Psoas muscle (tissue), 8 donors: ENCODE measurements at places on chromosomes 6 and 20. TPM values are rescaled to one million over a fixed set of nuclear protein-coding genes. Genes with fewer than 3 reads are reported as not detected.

LY6G6F gene
- 0.05 TPM for polyA plus RNA-seq

DEFB124 gene
- polyA plus RNA-seq: 0.18 TPM

VAPB gene
- 30.7 TPM for polyA plus RNA-seq

HEBP2 gene
- 34.9 TPM for polyA plus RNA-seq

SLC22A16 gene
- not detected for polyA plus RNA-seq

- H3K36me3 ChIP-seq: no peaks in the 10 kb centered on the region
- peaks cover 10% of the 10 kb centered on the region for H3K27me3 ChIP-seq
- H3K4me1 ChIP-seq: peaks cover 21% of the 10 kb centered on the region
- DNase-seq: no peak
- no peak overlapping the region for H3K4me3 ChIP-seq
These were observed 16.1 kb upstream of the CDKN1A start for GRCh38 chr6:36662380-36662779.

DNA sequence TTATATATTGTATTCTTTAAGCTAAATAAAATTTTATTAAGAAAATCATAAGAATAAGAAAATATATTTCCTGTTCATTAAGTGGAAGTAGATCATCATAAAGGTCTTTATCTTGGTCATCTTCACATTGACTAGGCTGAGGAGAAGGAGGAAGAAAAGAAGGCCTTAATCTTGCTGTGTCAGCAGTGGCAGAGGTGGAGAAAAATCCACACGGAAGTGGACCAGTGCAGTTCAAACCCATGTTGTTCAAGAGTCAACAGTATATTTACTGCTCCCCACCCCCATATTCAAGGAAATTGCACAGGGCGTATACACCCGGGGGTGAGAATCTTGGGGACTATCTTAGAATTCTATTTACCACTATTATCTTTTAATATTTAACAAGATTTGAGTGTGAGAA is 178.6 kb upstream of the SCGN start:
- H3K4me1 ChIP-seq: no peaks in the 10 kb centered on the region
- no peaks in the 10 kb centered on the region for H3K27me3 ChIP-seq
- H3K27ac ChIP-seq: no peak overlapping the region
- H3K36me3 ChIP-seq: no peaks in the 10 kb centered on the region
- no peak for DNase-seq

GRCh38 chr6:15398633-15399275 is 152.9 kb downstream of the JARID2 start:
- peaks cover 63% of the 10 kb centered on the region for H3K4me1 ChIP-seq
- no peaks in the 10 kb centered on the region for H3K27me3 ChIP-seq
- no peak for DNase-seq
- no peak overlapping the region for H3K4me3 ChIP-seq

DNA sequence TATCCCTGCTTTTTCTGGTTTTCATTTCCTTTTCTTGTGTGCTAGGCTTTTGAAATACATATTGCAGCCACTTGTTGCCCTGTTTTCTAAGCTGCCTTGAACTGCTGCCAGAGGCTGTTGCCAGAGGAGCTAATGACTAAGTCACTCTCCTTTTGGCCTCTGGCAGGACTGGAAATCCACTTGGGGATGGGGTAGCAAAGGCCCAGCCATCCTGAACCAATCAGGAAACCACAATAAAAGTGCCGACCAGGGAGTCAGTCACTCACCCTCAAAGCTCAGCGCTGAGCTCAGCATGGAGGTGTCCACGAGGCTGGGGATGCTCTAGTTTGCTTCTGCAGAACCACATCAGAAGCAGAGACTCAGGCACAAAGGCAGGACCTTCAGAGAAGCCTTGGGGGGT is 813.0 kb downstream of the DHX35 start:
- no peak overlapping the region for H3K27ac ChIP-seq
- H3K36me3 ChIP-seq: no peaks in the 10 kb centered on the region
- no peaks in the 10 kb centered on the region for H3K4me1 ChIP-seq
- DNase-seq: peak; percentile 89
- no peaks in the 10 kb centered on the region for H3K27me3 ChIP-seq

DNA sequence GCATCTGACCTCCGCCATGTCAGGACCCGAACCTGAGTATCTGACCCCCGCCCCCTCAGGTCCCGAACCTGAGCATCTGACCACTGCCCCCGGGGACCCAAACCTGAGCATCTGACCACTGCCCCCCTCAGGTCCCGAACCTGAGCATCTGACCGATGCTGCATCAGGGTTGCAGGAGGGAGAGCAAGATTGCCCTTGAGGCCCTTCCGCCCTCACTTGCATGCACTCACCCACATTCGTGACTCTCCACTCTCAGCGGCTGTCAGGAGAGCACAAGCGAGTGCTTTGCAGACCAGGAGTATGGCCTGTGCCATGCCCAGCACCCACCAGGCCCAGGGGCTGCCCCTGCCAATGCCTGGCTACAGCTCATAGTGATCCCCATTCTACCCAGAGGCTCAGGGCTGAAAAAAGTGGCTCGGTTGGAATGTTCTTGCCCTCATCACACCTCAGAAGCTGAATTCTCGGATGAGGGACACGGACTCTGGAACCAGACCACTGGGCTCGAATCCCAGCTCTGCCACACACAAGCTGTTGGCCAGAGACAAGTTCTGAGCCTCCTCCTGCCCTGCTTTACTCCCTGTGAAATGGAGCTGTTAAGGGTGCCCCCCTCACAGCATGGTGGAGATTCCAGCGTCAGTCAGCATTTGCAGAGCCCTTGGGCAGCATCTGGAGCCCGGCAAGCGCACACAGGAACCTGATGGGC is 82.1 kb downstream of the DLL1 start:
- H3K27ac ChIP-seq: no peak overlapping the region
- no peaks in the 10 kb centered on the region for H3K36me3 ChIP-seq
- no peak for DNase-seq
- no peaks in the 10 kb centered on the region for H3K4me1 ChIP-seq
- H3K4me3 ChIP-seq: no peak overlapping the region

DNA sequence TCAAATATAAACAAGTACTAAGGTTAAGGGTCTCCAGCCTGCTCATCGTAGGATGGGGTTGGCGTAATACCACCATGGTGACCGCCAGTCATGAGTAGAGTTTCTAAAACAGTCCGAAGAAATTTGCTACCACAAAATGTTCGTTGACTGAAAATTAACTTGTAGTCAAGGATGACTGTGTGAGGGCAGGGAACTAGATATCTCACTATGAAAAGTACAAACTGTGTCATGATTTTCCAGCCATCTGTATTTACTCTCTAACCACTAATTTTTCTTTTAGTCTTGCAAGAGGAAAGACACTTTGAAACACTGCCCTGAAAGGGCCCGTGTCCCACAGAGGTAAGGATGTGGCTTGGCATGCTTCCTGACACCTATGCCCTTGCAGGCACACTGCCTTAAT is 99.7 kb downstream of the IRF4 start:
- H3K4me3 ChIP-seq: no peak overlapping the region
- no peaks in the 10 kb centered on the region for H3K36me3 ChIP-seq
- no peak overlapping the region for H3K27ac ChIP-seq
- no peaks in the 10 kb centered on the region for H3K27me3 ChIP-seq
- DNase-seq: no peak
- no peaks in the 10 kb centered on the region for H3K4me1 ChIP-seq

DNA sequence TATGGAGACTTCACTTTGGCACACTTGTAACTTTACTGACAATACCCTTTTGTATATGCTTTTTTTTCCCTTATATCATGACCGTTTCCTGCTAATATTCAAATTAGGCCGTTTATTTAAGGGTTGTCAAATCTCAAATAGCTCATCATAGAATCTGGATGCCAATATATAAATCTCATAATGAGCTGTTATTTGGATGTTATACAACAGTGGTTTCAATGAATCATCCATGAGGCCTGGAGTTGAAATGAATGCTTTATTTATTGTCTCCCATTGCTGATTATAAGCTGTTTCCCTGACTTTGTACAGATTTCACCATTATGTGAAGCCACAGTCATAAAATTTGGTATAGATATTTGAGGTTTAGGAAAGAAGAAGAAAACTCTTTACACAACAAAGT is 256.1 kb downstream of the PLCB1 start:
- no peak overlapping the region for H3K4me3 ChIP-seq
- no peaks in the 10 kb centered on the region for H3K27me3 ChIP-seq
- peaks cover 27% of the 10 kb centered on the region for H3K4me1 ChIP-seq
- no peaks in the 10 kb centered on the region for H3K36me3 ChIP-seq
- H3K27ac ChIP-seq: no peak overlapping the region
- DNase-seq: no peak

DNA sequence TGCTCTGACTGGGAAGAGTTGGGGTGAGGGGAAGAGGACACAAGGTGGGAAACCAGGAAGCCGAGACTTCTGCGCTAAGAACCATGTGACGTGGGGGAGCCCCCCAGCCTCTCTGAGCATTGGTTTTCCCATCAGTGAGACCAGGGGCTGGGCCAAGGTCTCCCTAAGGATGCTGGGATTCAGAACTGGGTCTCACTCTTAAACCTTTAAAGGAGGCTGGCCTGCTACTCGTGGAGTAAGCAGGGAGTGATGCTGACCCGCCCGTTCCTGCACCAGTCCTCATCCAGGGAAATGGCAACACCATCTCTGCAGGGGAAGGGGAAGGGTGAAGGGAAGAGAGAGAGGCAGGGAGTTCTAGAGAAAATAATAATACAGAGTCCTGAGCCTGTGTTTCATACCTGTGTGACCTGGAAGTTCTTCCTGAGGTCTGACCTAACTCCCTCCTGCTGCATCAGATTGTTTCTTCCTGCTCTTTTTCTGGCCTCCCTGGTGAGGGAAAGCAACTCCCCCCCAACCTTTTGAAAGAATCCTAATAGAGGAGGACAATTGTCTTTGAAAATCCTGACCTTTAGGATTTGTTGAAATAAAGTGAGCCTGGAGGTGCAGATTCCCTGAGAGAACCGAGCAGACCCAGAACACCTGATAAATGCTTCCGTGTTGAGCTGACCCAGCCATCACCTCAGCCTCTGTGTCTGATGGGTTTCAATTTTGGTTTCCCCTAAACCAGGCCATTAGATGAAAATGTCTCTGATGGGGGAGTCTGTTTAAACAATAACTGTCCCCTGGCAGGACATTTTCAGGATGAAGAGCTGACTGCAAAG is 3.0 kb upstream of the GRM4 start:
- no peak overlapping the region for H3K27ac ChIP-seq
- no peak overlapping the region for H3K4me3 ChIP-seq
- no peaks in the 10 kb centered on the region for H3K36me3 ChIP-seq
- no peaks in the 10 kb centered on the region for H3K27me3 ChIP-seq
- DNase-seq: no peak

DNA sequence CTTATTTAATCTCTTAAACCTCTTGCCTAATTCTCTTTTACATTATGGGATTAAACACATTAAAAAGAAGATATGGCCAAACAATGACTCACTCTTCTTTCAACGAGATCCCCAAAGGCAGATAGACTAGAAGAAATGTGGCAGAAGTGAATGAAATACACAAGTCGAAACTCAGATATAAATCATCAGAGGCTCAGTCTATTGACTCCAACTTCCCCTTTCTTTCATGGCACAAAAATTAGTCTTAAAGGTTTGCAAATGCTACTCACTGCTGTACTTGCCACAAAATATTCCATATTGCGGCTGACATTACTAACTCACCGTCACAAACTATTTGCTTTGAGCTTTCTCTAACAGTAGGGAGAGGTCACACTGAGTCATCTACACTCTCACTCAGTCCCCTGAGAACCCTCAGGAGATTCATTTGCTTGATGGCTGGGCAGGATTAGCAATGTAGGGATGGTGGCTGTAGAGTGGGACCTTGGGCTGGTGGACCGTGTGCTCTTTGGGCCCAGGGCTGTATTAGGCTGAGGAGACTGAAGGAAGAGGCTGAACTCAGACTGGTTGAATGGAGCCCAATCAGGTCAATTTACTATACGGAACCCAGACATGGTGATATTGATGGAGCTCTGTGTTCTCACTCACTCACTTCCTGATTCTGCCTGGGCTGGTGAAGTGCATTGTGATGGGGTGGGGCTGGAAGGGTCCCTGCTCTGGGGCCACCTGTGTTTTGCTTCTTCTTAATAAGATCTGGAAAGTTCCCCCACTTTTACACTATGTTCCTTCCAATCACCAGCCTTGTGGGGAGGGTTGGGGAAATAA is 42.8 kb upstream of the UBR2 start:
- no peak overlapping the region for H3K27ac ChIP-seq
- H3K4me3 ChIP-seq: no peak overlapping the region
- H3K36me3 ChIP-seq: no peaks in the 10 kb centered on the region
- DNase-seq: no peak

GRCh38 chr6:9086331-9086730 is 651.0 kb upstream of the SLC35B3 start:
- H3K27ac ChIP-seq: no peak overlapping the region
- no peaks in the 10 kb centered on the region for H3K4me1 ChIP-seq
- no peaks in the 10 kb centered on the region for H3K27me3 ChIP-seq
- no peaks in the 10 kb centered on the region for H3K36me3 ChIP-seq
- no peak overlapping the region for H3K4me3 ChIP-seq

DNA sequence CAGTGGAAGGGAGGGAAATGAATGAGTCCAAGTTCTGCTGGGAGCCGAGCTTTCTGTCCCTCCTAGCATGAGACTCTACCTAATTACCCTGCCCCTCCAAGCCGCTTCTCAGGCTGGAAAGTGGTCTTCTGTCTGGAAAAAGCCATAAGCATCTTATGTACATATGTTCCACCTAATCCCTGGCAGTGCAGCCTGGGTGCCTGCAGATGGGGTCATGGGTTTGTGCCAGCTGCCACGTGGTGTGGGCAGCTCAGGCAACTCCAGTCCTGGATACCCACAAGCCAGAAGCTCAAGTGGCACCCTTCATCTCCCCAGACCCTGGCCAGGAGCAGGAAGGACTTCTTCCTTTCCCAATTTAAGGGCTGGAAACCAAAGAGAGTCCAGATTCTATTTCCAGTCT is 253.1 kb downstream of the LY86 start:
- H3K27ac ChIP-seq: no peak overlapping the region
- no peaks in the 10 kb centered on the region for H3K36me3 ChIP-seq
- H3K4me1 ChIP-seq: peaks cover 3% of the 10 kb centered on the region
- no peak overlapping the region for H3K4me3 ChIP-seq

DNA sequence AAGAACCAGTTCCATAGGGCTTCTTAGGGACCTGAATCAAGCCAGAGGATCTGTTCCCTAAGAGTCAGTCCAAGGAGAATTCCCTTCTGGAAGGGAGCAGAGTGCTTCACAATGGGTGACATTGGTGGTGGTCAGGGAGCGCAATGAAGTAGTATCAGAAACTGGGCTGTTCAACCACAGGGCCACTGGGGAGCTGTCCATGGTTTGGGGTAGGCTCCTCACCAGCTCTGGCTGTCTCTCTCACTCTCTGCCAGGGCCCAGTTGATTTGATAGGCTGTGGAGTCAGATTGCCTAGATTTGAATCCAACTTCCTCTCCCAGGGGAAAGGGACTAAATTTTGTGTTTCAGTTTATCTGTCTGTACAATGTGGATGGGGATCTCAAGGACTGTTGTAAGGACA is 36.7 kb upstream of the CHD6 start:
- peaks cover 2% of the 10 kb centered on the region for H3K36me3 ChIP-seq
- no peaks in the 10 kb centered on the region for H3K27me3 ChIP-seq
- no peak overlapping the region for H3K27ac ChIP-seq
- H3K4me1 ChIP-seq: no peaks in the 10 kb centered on the region
- DNase-seq: no peak
